Pulmonary artery endothelial cell (primary cell): ENCODE measurements at places on chromosomes 1 and 21. TPM values are rescaled to one million over a fixed set of nuclear protein-coding genes. Genes with fewer than 3 reads are reported as not detected.

DNA sequence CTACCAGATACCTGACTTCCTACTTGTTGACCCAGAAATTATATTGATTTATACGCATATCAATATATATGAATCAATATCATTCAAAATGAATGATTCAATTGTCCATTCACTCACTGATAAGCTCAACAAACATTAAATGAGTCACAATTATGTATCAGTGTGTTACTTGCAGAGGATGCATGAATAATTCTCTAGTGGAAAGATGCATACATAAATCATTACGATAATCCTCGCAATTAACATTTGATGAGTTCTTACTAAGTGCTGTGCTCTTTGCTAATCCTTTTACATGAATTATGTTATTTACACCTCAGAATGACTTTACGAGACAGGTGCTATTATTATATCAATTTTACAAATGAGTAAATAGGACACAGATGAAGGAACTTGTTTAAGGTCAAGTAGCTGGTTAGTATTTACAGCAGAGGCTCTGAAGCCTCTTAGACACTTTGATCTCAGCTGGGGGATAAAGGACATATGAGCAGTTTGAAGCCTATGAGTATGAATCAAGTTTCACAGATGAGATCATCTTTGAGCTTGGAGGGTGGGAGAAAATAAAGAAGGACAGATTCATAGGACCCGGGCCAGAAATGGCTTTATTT lies 112.8 kb upstream of the ADAMTS5 start:
- no peak for DNase-seq

DNA sequence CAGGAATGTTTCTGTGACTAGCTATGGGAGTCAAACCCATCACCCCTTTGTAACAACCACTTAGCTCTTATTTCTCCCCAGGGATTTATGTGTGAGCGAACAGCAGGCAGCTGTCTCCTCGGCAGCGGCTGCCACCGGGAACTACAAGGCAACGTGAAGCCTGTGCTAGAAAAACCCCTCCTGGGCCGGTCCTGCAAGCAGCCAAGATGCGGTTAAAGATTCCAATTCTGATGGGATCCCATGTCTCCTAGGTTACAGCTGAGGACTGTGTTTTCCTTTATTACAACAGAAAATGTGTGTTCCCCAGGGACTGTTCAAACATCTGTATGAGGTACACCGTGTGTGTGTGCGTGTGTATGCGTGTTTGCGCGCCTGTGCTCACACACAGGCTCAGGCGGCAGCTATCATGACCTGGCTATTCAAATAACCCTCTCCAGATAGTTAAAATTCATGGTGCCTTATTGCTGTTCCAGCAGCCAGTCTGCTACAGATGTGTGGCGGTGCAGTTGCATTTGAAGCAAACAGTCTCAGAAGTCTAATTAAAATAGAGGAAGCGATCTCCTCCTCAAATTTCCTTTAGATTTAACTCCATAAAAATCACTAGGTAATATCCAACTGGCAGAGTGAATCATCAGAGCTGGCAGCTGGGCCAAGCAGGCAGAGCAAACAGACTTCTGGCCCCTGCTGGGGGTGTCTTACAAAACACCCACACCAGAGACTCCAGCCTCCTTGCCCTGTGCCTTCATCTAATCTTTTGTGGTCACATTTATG lies 68.0 kb downstream of the LMX1A start:
- DNase-seq = no peak

GRCh38 chr21:42956824-42957630 lies 17.3 kb upstream of the PKNOX1 start:
- DNase-seq = no peak

Gene SRRM1
- 24.5 and 27.3 TPM in 2 replicates for total RNA-seq

GRCh38 chr1:226797151-226797550 lies 58.1 kb upstream of the ITPKB start:
- no peak for DNase-seq

GRCh38 chr1:35190784-35191183 lies 2.2 kb downstream of the SFPQ start:
- DNase-seq = no peak

- no peak for DNase-seq
Observed at GRCh38 chr1:200676829-200677228, 7.1 kb upstream of the DDX59 start.

DNA sequence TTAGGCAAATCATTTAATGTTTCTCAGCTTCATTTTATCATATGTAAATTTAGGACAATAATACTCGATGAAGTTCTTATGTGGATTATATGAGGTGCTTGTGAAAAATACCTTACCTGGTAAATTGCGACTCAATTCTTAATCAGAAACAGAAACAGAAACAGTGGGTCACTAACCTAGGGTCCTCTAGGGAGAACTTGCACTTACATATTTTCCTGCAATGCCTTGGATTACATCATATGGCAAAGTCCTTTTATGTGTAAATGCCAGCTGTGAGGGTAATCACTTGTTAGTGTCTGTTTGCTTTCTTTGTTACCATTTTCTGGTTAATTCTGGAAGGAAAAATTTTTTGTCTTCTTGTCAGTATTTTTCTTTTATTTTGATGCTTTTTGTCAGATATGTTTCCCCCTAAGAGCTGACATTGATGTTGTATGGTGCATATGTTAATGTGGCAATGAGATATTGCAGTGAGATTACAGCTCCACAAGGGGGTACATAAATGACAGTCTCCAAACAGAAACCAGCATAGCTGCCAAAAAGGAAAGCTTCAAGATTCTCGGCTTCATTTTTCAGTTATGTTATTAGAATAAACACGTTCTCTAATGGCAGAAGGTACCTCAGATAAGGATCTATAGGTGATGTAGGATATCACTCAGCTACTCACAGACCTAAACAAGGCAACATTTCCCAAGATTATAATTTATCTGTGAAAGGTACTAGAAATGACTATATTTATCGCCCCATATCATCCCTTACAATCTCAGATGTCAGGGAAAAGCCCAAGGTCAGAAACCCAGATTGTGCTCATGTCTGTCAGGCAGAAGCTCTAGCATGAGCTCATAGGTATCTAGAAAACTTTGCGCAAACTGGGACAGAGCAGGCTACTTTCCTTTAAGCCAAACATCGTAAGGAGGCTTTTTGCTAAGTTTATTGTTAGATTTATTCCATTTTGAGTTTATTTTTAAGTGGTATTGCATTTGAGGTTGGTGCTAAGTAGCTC lies 119.9 kb downstream of the FASLG start:
- no peak for DNase-seq

DNA sequence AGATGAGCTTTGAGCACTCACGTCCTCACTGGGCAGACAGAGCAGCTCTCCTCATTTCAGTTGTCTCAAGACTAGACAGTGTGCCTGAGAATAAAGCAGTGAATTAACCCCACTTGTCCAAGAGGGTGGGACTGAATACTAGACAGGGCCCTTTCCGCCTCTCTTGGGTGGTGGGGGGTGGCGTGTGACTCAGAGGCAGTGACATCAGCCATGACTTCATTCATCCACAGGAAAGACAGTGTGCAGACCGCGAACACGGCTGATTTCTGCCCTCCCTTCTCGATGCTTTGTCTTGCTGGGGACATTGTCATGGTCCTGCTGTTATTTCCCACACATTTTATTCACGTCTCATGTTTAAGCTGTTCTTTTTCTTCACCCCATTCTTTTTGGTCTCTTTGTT lies 64.9 kb downstream of the FGGY start:
- DNase-seq = no peak

DNA sequence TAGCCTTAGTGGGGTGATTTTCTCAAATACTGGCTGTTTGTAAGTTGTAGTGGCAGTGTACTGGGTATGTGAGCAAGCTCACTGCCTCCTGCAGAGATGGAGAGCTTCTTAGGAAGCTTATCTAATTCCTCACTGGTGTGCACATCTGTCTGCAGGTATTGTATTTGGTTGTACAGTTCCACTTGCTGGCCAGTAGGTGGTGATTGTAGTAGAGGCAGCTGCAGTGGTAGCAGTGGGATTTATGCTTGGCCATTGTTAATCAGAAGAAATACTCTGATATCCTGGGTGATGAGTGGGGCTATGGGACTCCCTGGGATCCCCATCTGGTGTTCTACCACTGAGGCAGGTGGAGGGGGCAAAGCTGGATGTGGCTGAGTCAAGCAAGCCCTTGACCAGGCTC lies 276.1 kb upstream of the SPAG17 start:
- no peak for DNase-seq

Gene PADI1
- total RNA-seq = not detected in 2 replicates

GRCh38 chr1:87902830-87903229 lies 574.1 kb downstream of the LMO4 start:
- DNase-seq = no peak

Gene ARTN
- not detected in 2 replicates for total RNA-seq

- no peak for DNase-seq
Observed at GRCh38 chr1:163558162-163558561, 236.4 kb downstream of the NUF2 start.

DNA sequence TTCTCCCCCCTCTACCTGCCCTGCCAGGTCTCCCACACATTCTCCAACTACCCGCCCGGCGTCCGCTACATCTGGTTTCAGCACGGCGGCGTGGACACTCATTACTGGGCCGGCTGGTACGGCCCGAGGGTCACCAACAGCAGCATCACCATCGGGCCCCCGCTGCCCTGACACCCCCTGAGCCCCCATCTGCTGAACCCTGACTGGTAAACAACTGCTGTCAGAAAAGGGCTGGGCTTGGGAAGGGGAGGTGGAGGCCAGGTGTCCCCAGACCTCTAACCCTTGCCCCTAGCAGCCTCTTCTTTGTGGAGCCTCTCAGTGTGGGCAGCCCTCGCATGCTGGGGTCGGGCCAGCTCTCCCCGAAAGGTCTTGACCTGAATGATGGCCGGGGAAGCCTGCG lies 2.9 kb upstream of the FBXO6 start:
- no peak for DNase-seq

GRCh38 chr1:37559080-37559479 lies 2.3 kb downstream of the DNALI1 start:
- no peak for DNase-seq

Gene THEM5
- total RNA-seq = not detected in 2 replicates

DNA sequence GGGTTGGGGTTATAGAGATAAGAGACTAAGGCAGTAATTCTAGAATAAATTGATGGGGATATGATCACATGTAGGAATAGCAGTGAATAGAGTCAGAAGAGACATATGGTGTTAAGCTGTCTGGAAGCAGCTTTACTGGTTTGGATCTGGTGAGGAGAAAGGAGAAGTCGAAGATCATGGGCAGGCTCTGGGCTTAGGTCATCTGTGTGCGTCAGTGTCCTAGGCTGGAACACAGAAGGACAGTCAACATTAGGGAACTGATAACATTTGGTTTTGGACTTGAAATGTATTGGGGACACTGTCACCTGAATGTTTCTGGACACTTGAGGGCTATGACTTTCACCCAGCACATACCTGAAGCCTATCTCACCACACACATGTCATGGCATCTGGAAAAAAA lies 13.9 kb upstream of the GRIK1 start:
- no peak for DNase-seq

Gene AVPR1B
- total RNA-seq = not detected in 2 replicates

Gene PLEKHA6
- 5.7 and 6.8 TPM in 2 replicates for total RNA-seq

- no peak for DNase-seq
Observed at GRCh38 chr1:41135196-41135947, 106.7 kb downstream of the SCMH1 start.

GRCh38 chr1:214332946-214333798 lies 52.2 kb downstream of the SMYD2 start:
- no peak for DNase-seq

Gene PPM1J
- total RNA-seq = 0.81 and 1.8 TPM in 2 replicates

Gene SEMA4A
- 0.42 and 0.59 TPM in 2 replicates for total RNA-seq

Gene RIIAD1
- total RNA-seq = not detected in 2 replicates

DNA sequence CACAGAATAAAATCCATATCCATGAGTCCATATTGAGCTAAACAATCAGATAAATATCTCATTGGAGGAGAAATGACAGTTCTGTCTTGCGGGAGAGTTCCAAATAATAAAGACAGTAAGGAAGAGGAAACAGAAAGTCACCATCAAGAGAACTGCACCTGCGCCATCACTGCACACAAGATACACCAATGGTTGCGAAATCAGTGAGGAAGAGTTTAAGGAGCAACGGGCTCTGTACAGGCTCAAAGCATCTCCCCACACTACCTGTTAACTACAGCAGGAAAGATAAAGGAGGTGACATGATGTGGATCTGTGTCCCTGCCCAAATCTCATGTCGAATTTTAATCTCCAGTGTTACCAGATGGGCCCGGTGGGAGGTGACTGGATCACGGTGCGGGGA lies 7.8 kb downstream of the C2CD2 start:
- DNase-seq = no peak
